ENCODE measurements at places on chromosomes 5 and 9.
A peak's percentile ranks its signal among the peaks of the same experiment; 100 is the strongest.

- DNase-seq, result peak; percentile 77
These were observed 19.6 kb upstream of the GLRX start for GRCh38 chr5:95841914-95842812.

GRCh38 chr9:94588681-94589080 is 4.9 kb downstream of the FBP2 start:
- DNase-seq, result no peak

DNA sequence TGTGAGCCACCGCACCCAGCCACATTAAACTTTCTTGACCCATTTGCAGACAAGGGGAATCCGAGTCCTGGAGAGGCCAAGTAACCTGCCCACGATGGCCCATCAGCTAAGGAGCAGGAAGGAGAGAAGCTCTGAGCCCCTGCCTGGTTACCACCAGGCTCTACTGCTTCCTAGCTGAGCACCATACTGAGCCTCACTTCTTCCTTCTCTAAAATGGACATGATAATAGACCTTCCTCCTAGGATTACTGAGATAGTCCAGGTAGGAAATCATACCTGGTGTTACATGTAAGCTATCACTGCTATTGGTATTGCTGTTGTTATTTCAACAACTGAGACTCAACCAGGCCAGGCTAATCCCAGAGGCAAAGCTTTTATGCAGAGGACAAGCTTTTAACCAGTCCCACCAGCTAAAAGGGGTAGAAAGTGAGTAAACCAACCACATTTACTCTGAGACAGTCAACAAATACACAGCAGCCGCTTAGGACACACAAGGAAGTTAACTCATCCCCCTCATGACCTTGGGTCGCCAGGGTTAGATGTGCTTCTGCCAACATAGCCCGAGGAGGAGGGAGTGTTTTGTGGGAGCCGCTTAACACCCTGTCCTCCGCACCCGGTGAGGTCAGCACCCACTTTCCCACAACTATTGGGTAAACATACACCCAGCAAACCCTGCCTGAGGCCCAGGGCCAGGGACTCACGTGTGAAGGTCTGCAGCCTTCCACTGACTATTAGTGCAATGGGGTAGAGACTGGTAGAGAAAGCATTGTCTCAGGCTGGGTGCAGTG is 20.6 kb upstream of the PTGES start:
- DNase-seq, result no peak

DNA sequence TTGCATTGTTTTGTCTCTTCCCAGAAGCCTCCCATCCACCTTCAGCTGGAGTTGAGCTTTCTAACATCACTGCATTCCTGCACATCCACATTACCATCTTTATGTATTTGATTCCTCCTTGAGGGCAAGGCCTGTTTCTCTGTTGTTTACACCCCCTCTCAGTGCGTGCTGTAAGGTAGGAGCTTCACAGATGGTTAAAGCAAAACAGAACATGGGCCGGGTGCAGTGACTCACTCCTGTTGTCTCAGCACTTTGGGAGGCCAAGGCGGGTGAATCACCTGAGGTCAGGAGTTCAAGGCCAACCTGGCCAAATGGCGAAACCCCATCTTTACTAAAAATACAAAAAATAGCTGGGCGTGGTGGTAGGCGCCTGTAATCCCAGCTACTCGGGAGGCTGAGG is 110.9 kb downstream of the KCNIP1 start:
- DNase-seq, result no peak

GRCh38 chr5:159933531-159934485 is 17.5 kb downstream of the ADRA1B start:
- no peak for DNase-seq

GRCh38 chr9:8183618-8184017 is 384.0 kb upstream of the DMAC1 start:
- no peak for DNase-seq
